Kidney epithelial cell (primary cell): ENCODE measurements at places on chromosomes 1 and 21.

GRCh38 chr1:29144178-29144577 is 20.5 kb upstream of the TMEM200B start:
- DNase-seq = no peak

DNA sequence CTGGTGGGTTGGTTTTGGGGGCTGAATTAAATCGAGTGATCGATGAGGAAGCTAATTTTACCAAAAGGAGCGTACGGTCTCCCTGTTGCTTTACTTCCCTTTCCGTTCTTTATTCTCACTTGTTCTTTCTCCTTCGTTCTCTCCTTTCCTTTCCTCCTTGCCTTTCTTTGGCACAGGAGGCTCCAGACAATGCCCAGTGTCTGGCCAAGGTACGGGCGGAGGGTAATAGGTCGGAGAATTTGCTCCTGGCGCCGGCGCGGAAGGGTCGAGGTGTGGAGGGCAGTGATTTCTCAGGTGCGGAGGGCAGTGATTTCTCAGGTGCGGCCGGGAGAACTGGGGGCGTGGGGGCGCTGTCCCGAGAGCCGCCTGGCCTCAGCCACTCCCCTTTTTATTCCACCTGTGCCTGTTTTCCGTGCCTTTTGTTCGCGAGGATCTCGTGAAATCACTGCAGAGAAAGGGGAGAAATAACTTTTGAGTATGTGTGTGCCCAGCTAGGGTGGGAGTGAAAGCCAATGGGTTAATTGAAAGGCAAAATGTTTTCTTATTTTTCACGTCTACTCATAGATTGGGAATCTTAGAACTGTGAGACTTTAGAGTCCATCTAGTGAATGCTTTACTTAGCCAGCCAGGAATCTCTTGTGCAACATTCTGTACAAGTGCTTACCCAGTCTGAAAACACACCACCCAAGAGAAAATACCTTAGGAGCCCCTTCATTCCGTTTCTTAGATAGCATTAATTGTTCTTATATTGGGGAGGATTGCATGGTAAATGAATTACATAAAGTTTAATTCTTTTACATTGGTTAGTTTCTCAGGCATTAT is 1.3 kb downstream of the FNBP1L start:
- no peak for DNase-seq

- DNase-seq = no peak
Observed at GRCh38 chr1:234961456-234962339, 166.9 kb downstream of the TOMM20 start.

DNA sequence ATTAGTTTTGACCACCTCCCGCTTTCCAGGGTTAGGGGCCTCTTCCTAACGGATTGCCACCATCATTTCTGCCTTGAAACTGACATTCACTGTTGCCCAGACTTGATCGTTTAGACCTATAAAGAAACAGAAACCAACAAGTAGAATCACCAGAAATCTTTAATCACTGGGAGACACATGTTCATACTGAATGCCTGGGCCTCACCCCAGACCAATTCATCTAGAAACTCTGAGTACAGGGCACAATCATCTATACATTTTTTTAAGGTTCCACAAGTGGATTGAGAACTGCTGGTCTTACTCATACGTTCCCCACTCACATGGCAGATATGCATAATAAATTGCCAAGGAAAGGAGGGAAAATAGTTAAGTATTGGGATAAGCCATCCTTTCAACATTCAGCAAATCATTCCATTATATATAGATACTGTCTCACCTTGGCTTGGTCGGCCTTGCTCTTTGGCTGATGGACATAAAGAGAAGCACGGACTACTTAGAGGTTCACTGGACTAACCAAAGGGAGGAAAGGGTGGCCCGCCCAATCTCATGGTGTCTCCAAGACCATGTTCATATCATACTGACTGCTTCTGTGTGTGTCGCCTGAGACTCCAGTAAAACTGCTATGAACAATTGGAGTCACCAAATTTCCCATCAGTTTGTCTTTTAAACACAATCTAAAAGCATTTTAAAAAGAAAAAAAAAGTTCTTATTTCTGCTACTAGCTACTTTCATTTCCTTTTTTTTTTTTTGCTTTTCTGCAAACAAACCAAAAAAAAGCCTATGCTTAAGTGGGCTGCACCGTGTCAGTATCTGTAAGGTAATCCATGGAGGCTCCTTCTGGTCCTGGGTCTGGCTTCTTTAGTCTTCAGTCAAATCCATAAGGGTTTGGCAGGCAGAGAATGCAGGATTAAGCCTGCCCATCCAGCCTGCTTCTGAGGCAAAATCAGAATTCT is 9.4 kb upstream of the TARBP1 start:
- no peak for DNase-seq

DNA sequence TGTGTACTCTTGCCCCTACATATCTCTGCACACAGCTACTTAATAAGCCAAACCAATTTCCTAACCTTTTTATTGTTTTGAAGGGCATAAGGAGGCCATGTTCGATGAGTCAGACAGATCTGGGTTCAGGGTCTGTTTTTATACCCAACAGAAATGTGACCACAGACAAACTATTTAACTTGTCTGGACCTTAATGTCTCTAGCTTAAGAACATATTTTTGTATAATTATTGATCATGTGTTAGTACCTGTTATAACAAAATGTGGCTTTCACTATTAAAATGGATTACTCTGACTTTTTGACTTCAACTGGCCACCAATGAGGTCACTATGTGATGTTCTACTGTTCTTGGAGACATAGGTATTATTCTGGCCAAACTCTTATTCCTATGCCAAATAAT is 507.8 kb upstream of the USP24 start:
- no peak for DNase-seq

DNA sequence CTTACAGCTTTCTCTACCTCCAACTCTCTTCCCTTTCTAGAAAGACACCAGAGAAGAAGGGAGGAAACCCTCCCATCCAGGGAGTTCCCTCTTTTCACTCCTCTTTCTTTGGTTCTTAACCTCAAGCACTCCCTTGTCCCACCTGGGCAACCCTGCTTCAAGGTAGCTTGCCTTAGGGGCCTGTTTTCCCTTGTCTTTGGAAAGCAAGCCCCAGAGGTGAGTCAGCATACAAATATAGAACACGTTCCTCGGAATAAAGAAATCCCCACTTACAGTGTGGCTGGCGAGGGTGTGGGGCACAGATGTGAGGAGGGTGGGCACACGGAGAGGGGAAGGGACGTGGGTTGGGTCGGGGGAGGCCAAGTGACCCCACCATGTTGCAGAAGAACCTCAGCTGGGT is 26.1 kb upstream of the KCNE2 start:
- DNase-seq = no peak

DNA sequence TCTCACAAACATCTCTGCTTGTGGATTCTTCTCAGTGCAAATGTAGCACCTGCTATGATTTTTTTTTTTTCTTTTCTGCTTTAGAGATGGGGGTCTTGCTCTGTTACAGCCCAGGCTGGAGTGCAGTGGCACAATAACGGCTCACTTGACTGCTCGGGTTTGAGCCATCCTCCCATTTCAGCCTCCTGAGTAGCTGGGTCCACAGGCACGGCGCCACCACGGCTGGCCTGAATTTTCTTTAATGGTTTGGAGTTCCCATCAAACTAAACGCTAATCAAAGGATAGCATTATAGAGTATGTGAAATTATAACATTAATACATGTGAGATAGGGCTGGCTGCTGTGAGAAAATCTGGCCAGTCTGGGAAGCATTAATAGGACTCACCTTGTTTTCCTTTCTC is 7.2 kb upstream of the PTGER3 start:
- DNase-seq = no peak

DNA sequence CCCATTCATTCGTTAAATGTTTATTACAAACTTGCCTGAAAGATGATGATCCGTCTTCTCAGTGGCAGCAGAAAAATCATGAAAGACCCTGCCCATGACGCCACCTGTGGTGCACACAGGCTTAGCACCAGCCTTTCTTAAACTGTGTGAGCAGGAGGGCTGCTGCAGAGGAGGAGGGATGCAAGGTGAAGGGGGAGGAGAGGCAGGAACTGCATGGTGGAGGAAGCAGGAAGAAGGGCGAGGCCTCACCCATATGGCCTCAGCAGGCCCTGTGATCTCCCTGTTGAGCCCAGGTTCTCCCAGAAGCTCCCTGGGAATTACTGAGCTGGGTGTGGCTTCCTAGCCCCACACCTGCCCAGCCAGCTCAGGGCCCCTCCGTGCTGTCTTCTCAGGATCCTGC is 25.0 kb upstream of the RD3 start:
- DNase-seq = no peak
